ENCODE measurements at places on chromosomes 1 and 21.

DNA sequence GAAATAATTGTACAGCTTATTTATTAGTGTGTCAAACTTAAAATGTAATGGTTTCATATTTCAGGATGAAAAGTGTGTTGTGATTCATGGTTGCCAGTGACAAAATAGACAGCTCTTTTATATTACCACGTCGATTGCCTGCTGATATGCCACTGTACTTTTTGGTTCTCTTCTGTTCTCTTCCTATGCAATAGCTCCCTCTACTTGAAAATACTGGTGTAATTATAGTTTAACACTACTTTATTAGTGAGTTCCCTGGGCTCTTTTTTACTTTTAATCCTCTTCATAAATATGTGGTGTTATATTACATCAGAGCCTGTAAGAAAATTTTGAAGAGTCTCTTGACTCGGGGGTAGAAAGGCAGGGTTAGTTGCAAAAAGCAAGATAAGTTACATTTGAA, 111.3 kb downstream of the PATJ start:
- DNase-seq, result no peak

- DNase-seq, result no peak
Observed at GRCh38 chr1:34590211-34590623, 164.6 kb upstream of the GJB5 start.

DNA sequence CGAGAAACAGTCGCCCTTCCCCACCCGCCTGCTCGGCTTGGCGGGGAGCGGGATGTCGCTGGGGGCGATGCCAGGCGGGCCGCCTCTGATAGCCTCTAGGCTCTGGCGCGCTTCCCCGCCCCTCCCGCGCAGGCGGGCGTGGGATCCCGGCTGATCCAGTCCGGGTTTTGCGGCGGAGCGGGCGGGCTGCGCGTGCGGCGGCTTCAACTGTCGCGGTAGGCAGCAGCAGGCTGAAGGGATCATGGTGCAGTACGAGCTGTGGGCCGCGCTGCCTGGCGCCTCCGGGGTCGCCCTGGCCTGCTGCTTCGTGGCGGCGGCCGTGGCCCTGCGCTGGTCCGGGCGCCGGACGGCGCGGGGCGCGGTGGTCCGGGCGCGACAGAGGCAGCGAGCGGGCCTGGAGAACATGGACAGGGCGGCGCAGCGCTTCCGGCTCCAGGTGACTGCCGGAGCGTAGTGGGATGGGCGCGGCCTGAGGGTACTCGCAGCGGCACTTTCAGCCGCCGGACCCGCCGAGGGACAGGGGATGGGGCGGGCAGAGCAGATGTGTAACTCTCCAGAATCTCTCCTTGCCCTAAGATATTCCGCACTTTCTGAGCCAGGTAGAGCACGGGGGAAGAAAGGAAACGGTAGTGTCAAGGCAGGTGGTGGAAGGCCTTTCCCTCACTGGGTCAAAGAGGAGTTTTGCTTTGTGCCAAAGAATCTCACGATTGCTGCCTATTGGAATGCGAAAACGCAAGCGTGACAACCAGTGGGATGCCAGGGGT, at the start of gene FAAH:
FAAH (plus strand) TSS at position 210 of the 764 bp plus-strand sequence; CDS start at position 242, 32 bp downstream.
- DNase-seq, result no peak

DNA sequence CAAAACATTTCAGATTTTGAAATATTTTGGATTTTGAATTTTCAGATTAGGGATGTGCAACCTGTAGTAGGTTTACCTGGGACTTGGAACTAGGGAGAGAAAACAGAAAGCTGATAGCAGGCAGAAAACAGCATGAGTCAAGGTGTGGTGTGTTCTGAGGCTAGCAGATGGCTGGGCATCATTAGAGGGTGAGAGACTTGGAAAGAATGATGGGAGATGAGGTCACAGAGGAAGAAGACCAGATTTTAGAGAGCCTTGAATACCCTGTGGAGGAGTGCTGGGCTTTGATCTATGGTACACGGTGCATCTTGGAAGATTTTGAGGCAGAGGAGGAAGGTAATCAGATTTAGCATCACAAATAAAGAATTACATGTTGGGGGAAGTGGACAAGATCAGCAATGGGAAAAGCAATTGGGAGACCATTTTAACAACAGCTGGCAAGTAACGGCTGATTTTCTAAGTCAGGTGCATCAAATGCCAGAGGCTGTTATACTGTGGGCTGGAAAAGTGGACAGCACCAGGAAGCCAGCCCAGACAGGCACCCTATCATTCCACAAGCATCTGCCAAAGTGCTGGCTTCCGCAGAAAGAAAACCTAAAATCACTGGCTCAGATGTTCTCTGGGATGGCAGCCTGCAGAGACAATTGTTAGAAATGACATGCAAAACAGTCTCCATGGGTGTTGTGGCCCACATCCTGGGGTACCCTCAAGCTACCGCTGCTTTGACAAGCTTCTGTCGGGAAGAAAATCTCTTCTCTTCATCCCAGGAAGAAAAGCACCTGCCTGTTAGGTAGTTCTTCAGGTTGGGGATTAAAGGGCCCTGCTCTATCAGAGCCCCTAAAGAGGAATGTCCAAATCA, 30.9 kb upstream of the CAMK1G start:
- DNase-seq, result no peak

GRCh38 chr21:40841524-40842196, 5.3 kb downstream of the DSCAM start:
- DNase-seq, result no peak

GRCh38 chr21:45261093-45261492, 26.6 kb downstream of the POFUT2 start:
- DNase-seq, result no peak

GRCh38 chr1:117147341-117147831, 25.8 kb upstream of the TRIM45 start:
- no peak for DNase-seq

DNA sequence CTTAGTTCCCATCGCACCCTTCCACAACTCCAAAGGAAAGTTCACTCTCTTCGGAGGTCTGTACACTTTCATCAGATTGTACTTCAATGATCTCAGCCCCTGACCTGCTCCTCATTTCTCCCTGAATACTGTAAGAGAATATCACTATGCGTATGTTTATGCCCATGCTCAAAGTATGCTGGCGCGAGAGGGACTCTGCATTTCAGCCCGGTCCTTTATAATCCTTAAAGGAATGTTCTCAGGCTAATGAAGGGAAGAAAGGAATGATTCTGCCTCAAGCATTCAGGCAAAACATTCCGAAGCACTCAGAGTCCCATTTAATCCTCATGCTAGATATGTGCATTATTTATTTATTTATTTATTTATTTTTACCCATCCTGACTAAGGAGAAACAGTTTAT, 76.8 kb downstream of the PLD5 start:
- no peak for DNase-seq

DNA sequence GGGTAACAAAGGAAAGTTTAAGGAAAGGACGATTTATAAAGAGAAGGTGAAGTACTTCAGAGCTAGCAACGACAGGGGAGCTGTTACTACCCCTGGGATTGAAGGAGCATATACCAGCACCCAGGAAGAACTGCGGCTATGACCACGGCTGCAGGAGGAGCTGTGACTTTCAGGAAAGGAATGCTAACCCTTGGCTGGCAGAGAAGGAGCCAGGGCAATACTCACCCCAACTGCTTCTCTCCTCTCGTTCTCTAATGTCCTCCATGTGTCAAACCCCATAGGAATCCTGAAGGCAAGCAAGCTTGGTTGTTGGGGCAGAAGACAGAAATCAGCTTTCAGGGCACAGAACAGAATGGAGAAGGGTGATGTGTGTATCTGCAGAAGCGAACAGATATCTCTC, 120.5 kb downstream of the TMEM53 start:
- DNase-seq, result no peak
